Activated CD4-positive, alpha-beta T cell treated with anti-CD3 and anti-CD28 coated beads, Interleukin-2, Interleukin-4, amounts not matched to agents 100 ng/mL and 50 ng/mL, durations not matched to agents 16 hours and 8 hours (primary cell): ENCODE measurements at places on chromosomes 6 and 20.

GRCh38 chr6:88171312-88171711 is 5.2 kb upstream of the CNR1 start:
- no peak for DNase-seq

GRCh38 chr6:42113936-42114636 is 28.3 kb downstream of the C6orf132 start:
- no peak for DNase-seq

DNA sequence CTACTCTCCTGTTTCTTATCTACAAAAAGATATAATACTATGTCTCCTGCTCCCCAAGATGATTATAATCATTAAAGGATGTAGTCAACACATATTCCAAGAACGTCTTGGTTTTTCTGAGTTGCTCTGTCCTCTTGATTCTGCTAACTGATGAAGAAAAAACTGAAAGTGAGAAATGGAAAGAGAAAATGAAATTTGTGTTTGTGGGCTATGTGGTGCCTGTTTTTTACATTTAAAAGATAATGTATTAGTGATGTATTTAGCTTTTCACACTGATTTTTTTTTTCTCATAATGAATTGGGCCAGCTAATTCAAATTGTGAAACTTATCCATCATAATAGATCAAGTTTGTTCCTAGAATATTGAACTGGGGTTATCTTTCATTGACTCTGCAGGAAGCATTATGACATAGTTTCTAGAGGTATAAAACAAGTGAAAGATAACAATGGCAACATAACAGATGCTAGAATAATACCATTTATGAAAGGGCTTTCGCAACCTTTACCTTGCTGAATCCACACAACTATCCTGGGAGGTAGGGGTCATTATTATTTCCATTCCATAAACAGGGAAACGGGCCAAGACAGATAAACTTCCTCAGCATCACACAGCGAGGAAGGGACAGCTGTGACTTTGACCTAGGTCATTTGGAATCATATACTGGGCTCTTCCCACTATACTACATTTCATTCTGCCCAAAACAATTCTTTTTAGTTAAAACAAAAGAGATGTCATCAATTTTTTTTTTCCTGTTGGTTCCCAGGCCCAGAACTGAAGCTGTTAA is 336.7 kb downstream of the GJA1 start:
- peak; percentile 2 for DNase-seq

DNA sequence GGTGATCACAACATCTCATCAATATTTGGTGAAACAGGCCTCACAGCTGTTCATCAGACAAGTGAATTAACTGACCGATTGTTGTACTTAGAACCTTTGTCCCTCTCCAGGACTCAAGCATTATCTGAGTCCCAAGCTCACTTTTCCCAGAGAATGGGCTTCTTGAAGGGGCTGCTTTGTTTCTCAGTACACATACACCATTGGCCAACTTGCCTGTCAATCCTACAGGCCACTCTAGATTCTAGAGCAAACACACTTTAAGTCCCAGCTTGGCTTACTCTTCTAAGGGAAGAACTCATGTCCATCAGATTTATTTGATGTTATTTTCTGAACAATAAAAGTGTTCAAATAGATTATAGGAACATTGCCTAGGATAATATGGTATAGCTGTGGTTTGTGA is 249.5 kb downstream of the BCKDHB start:
- no peak for DNase-seq

- no peak for DNase-seq
Observed at GRCh38 chr20:62352402-62353288, 14.5 kb downstream of the LAMA5 start.

GRCh38 chr20:2314759-2315439 is 19.1 kb downstream of the TGM3 start:
- DNase-seq, result no peak

- DNase-seq, result peak; percentile 70
Observed at GRCh38 chr6:44593539-44593944, 206.0 kb downstream of the CDC5L start.

GRCh38 chr20:40953856-40954255 is 74.8 kb upstream of the TOP1 start:
- DNase-seq, result peak; percentile 32

GRCh38 chr6:36334832-36335459 is 1.7 kb downstream of the BNIP5 start:
- no peak for DNase-seq

DNA sequence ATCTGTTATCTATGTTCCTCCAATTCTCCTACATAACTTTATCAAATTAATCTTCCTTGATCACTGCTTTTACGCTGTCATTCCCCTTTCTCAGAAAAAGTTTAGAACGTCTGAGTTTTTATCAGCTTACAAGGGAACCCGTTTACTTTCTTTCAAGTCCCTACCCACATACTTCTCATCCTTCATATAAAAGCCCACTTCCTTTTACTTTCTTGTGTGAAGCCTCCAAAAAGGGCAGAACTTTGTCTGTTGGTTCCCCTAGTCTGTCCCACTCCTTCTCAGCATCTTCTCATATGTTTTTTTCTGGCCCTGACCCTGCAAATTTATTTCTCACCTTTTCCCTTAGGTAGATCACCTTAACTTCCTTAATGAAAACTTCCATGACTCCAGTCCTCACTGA is 106.1 kb downstream of the TFAP2B start:
- DNase-seq, result no peak
